Activated naive CD8-positive, alpha-beta T cell treated with anti-CD3 and anti-CD28 coated beads, Interleukin-2, amount 50 U/mL, for 16 hours (primary cell): ENCODE measurements at places on chromosomes 6 and 20.
A peak's percentile ranks its signal among the peaks of the same experiment; 100 is the strongest.

DNA sequence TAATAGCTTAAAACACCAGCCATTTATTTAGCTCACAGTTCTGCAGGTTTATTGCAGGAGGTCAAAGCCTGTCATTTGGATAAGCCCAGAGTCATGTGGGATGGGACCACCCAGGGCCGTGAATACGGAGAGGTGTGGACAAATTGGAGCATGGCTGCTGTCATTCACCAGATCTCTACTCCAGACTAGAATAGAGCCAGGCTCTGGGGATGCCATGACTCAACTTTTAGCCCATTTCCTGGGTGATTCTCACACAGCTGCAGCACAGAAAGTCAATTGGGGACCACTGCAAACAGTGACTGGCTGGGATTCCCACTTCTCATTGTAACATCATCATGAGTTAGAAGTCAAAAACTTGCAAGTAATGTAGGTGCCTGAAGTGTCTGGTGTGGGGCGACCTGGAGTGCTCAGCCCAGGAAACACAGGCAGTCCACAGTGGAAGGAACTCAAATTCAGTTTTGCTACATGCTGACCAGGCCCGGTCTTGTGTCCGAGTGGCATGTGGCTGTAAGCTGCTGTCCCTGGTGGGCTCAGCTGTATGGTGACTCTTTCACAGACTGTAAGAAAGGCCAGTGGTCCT is 174.3 kb downstream of the SCP2D1 start:
- no peak for DNase-seq

- no peak for DNase-seq
These were observed 6.7 kb downstream of the MTCH1 start for GRCh38 chr6:36979347-36979742.

GRCh38 chr6:30988209-30988825 is 4.8 kb downstream of the MUC21 start:
- DNase-seq: no peak

DNA sequence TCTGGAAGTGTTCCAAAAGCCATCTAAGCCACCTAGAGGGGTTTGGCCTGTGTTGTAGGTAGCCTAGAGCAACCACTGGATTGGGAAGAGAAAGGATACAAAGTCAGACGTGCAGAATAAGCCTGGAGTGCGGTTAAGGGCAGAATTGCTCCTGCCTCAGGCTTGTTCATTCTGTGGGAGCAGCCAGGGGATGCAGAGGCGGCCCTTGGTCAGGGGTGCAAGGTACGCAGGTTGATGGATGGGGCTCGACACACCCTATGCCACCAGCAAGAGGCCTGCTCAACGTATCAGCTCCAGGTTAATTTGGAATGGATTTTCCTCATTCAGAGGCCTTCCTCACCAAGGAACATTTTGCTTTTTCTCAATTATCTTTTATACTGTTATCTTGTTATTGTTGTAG is 129.8 kb downstream of the SLC23A2 start:
- DNase-seq: no peak

GRCh38 chr6:84066536-84066935 is 33.0 kb downstream of the MRAP2 start:
- DNase-seq: no peak

DNA sequence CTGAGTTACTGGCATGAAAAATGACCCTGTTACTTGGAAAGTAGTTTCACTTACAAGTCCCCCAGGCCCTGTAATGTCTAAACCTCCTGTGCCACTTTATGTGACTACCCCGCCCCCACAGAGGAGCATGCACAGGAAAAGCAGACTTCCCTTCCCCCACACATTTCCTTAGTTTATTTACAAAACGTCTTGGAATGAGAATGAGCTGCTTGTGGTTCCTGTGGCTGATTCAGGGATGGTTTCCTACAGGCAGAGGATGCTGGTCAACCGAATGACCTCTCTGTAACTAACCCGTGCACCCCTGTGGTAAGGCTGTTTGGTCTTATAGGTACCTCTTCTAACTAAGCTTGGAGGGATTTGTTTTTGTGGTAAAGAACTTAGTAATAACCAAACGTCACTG is 28.5 kb downstream of the RSPO3 start:
- DNase-seq: no peak

DNA sequence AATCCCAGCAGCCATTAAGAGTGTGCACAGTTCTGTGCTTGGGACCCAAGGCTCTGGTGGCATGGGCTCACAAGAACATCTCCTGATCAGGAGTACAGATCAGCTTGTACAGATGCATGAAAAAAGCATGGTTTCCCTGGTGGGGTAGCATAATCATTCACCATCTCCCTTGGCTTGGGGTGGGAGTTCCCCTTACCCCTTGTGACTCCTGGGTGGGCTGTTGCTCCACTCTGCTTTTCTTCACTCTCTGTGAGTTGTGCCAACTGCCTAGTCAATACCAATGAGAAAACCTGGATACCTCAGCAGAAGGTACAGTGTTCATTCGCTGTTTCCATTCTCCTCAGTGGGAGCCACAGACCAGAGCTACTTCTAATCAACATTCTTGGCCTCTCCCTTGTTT is 13.6 kb upstream of the HLA-DQB1 start:
- DNase-seq: no peak

- DNase-seq: no peak
These were observed 704.3 kb downstream of the TFAP2A start for GRCh38 chr6:9710574-9710973.

GRCh38 chr20:63087236-63087871 is 80.6 kb upstream of the BHLHE23 start:
- DNase-seq: no peak

- no peak for DNase-seq
These were observed 46.0 kb downstream of the SERAC1 start for GRCh38 chr6:158122048-158122447.

- no peak for DNase-seq
These were observed 126.8 kb downstream of the LRFN2 start for GRCh38 chr6:40460380-40460779.

- no peak for DNase-seq
These were observed 10.1 kb downstream of the MAP7 start for GRCh38 chr6:136539967-136540652.

- DNase-seq: no peak
These were observed 77.8 kb downstream of the BMP7 start for GRCh38 chr20:57188576-57189079.

DNA sequence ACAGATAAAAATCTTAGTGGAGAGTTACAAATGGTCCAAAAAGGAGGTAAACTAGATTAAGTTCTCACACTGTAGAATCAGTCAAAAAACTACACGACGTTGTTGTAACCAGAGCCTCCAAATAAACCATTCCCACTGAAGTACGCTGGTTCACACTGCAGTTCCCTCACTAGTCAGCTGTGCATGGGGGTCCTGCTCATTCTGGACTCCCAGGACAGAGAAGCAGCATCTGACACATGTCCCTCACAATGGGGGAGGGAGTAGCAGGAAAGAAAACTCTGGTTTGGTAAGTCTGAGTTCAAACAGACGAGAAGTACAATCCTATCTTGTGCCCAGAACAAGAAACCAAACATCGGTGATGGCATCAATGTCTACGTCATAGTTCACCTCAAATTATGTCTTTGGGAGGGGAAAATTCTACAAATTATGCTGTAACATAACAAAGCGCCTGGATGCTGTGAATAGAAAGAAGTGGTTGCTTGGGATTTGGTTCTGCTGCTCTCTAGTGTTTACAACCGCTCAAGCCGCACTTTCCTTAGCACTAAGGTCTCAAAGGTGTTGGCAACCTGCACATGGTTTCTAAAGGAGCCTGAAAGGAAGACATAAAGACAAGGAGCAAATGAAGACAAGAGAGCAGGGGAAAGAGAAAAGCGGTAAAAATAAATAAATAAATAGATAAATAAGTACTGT is 208.0 kb downstream of the GMDS start:
- DNase-seq: no peak

DNA sequence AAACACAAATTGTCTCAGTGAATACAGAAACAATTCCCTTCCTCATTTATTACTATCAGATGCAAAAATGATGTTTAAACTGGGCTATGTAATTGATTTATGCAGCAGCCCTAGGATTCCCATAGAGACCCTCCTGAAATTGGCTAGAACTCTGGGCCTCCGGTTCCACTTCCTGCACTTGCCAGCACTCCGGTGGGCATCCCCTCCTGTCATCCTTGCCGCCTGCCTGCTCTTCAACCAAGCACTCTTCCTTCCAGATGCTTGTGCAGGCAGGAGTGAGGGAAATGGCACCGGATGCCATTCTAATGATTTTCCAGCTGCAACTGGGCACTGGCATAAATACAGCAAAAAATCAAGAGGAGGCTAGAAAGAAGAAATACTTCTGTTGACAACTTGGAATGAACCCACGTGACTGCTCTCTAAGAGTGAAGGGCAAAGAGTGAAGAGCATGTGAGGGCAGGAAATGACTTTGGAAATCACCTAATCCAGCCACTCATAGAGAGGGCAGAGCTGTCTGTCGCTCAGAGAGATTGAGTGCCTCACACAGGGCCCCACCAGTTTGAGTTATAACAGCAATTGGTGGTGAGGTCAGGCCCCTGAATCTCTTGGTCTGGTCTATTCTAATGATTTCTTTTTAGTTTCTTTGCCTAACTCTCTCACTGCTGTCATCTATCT is 3.7 kb upstream of the NEDD9 start:
- no peak for DNase-seq

DNA sequence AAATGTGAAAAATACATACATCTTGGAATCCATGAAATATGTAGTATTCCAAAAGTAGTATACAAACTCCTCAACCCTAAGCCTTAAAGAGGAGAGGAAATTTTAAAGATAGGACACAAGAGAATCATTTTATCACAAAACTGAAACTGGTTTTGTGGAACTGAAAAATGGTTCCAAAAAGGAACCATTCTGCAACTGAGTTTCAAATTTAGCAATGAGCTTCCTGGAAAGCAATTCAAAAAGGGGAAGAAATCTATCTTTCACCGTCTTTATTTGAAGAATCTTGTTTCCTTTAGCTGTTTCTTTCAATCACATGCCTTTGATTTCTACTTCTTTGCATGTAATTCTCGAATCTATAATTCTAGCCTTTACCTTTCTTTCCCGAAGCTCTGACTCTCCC is 32.2 kb upstream of the LAMP5 start:
- no peak for DNase-seq

DNA sequence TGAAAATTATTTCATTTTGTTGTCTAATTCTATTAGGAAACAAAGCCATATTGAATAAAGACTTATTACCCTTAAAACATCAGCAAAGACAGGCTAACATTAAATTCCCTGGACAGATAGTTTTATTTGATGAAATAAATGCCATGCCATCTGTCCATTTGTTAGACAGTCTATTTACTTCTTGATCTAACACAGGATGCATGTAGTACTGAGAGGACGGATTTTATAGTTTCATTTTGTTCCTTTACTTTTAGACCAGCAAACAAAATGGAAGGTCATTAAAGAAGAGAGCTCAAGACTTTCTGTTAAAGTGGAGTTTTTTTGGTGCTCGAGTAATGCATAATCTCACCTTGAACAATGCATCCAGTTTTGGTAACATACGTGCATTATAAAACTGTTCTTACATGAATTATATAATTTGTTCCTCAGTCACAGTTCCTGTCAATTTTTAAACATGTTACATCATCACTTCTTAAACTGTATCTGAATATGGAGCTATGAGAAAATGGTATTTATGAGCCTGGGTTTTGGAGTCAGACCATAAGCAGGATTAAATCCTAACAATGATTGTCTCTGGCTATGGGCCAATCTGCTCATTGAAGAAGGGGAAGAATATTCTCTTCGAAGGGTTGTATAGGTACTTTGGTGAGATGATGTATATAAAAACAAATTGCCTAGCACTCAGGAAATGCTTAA is 46.0 kb downstream of the RFX6 start:
- no peak for DNase-seq

DNA sequence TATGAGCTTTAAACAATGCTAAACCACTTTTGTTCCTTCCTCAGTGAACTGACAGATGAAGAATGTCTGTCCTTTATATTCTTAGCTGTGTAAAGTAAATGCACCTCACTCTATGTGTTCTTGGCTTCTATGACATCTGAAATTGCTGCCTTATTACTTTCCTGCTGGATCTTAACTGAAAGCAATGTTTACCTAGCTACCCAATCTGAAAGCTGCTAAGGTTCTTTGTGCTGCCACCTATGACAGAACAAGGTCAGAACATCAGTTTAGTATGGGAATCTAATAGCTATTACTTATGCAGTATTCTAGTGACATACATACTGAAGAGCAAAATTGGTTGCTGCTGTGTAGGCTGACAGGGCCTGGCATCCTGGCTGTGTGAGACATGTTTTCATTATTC is 444.1 kb downstream of the KHDRBS2 start:
- no peak for DNase-seq

GRCh38 chr6:144063246-144063743 is 32.1 kb downstream of the SF3B5 start:
- no peak for DNase-seq

DNA sequence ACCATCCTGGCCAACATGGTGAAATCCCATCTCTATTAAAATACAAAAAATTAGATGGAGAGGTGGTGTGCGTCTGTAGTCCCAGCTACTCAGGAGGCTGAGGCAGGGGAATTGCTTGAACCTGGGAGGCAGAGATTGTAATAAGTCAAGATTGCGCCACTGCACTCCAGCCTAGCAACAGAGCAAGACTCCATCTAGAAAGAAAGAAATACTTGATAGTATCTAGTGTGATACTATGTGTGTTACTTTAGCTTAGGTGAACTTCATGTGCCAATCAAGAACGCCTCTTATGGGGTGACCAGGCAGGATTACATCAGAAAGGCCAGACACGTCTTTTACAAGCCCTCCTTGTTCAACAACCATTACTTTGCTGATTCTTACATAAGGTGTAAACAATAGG is 107.1 kb downstream of the TMEM170B start:
- DNase-seq: no peak

GRCh38 chr6:109381747-109382575 is at the start of gene CD164:
TSS of gene CD164 (minus strand) at chr6:109382467. CDS start at chr6:109382378, 89 bp downstream.
- DNase-seq: peak; percentile 91

DNA sequence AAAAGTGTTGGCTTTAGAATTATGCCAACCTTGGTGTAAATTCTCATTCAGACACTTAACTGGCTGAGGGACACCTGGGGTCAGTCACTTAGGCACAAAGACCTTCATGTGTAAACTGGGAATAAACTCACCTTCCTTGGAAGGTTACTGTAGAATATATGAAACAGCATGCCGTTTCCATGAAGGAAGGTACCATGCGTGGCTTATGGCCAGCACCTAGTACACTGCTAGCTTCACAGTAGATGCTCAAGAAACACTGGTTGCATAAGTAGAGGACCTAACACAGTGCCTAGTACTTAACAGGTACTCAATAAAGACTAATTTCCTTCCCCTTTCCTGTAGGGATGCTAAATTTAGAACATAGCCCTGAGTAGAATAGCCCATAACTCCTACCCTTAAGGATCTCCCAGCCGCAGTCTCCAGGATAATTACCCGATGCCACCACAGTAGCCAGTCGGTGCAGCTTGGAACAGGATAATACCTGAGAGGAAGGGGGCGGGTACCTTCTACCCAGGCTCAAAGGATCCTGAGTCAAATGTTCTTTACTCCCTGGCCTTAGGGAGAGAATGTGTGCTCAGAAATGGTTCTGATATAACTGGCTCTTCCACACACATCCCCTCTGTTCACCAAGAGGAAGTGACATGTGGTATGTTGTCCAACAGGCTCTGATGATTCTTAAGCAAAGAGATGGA is 3.6 kb downstream of the BCL2L1 start:
- no peak for DNase-seq

- DNase-seq: no peak
These were observed 3.8 kb downstream of the SLC44A4 start for GRCh38 chr6:31874836-31875572.
